A549 treated with Hydrocortisone at 1 μM for 4 hours (cell line): ENCODE measurements at places on chromosomes 11 and 22. TPM values are rescaled to one million over a fixed set of nuclear protein-coding genes. Genes with fewer than 3 reads are reported as not detected.

Gene CALCA
- total RNA-seq: 0.06 to 0.15 TPM in 2 of 5 replicates, not detected in the others

Gene MYRF
- 15.3 to 19.7 TPM (median 18.3 TPM) in 5 replicates for total RNA-seq

Gene POU2AF2
- not detected in 5 replicates for total RNA-seq

Gene PAMR1
- total RNA-seq: 0.03 to 0.05 TPM in 2 of 5 replicates, not detected in the others

Gene BRSK2
- total RNA-seq: 4.9 to 6.6 TPM (median 6.4 TPM) in 5 replicates

Gene FJX1
- 28.2 to 41.0 TPM (median 39.8 TPM) in 5 replicates for total RNA-seq

Gene MS4A15
- total RNA-seq: 0.07 TPM in 1 of 5 replicates, not detected in the others

Gene RASSF10
- 0.90 to 1.2 TPM (median 1.2 TPM) in 5 replicates for total RNA-seq

Gene HOATZ
- total RNA-seq: not detected in 5 replicates

Gene HIPK3
- total RNA-seq: 11.7 to 19.4 TPM (median 16.8 TPM) in 5 replicates

Gene OR6T1
- total RNA-seq: not detected in 5 replicates

Gene EXT2
- total RNA-seq: 54.3 to 61.9 TPM (median 58.4 TPM) in 5 replicates

Gene SOX6
- total RNA-seq: 0.06 to 0.20 TPM (median 0.07 TPM) in 4 of 5 replicates, not detected in the other

Gene APOBEC3F
- 1.8 to 2.6 TPM (median 1.9 TPM) in 5 replicates for total RNA-seq

Gene ARHGAP8
- total RNA-seq: 1.1 to 3.0 TPM (median 2.1 TPM) in 5 replicates

Gene MS4A4A
- not detected in 5 replicates for total RNA-seq

Gene UBQLNL
- total RNA-seq: not detected in 5 replicates

Gene TAF1D
- total RNA-seq: 89.4 to 97.8 TPM (median 95.5 TPM) in 5 replicates

Gene ACR
- total RNA-seq: 0.13 to 0.15 TPM in 2 of 5 replicates, not detected in the others

Gene CHADL
- not detected in 5 replicates for total RNA-seq

Gene BARX2
- not detected in 5 replicates for total RNA-seq

Gene OR52N4
- not detected in 5 replicates for total RNA-seq

Gene FLRT1
- 0.03 to 0.09 TPM (median 0.06 TPM) in 5 replicates for total RNA-seq

Gene GTF2H1
- 34.1 to 41.3 TPM (median 37.7 TPM) in 5 replicates for total RNA-seq

Gene NCAM1
- 0.03 to 0.12 TPM in 2 of 5 replicates, not detected in the others for total RNA-seq

Gene PATE4
- total RNA-seq: not detected in 5 replicates

Gene OR1S1
- total RNA-seq: not detected in 5 replicates

Gene YPEL4
- 0.18 to 0.39 TPM (median 0.28 TPM) in 5 replicates for total RNA-seq

Gene PGA5
- total RNA-seq: not detected in 5 replicates

Gene KIRREL3
- 9.7 to 12.0 TPM (median 10.3 TPM) in 5 replicates for total RNA-seq

Gene MAPK8IP2
- total RNA-seq: 2.8 to 4.1 TPM (median 3.6 TPM) in 5 replicates

Gene MFNG
- 0.70 to 2.6 TPM (median 1.6 TPM) in 5 replicates for total RNA-seq

Gene ART5
- 0.16 to 0.22 TPM (median 0.18 TPM) in 5 replicates for total RNA-seq

Gene CARD10
- 26.3 to 31.6 TPM (median 30.6 TPM) in 5 replicates for total RNA-seq

Gene SCT
- not detected in 5 replicates for total RNA-seq

Gene PNPLA5
- 0.03 to 0.06 TPM in 2 of 5 replicates, not detected in the others for total RNA-seq

Gene JHY
- total RNA-seq: 2.8 to 4.1 TPM (median 3.3 TPM) in 5 replicates

Gene RAG1
- 0.14 to 0.63 TPM (median 0.25 TPM) in 5 replicates for total RNA-seq

Gene SNX32
- 0.06 to 0.11 TPM (median 0.08 TPM) in 3 of 5 replicates, not detected in the others for total RNA-seq

Gene GCAT
- total RNA-seq: 2.8 to 4.3 TPM (median 3.2 TPM) in 5 replicates

Gene EFEMP2
- 0.78 to 1.3 TPM (median 0.94 TPM) in 5 replicates for total RNA-seq

Gene SNX19
- 13.4 to 17.7 TPM (median 15.0 TPM) in 5 replicates for total RNA-seq

Gene MSANTD4
- total RNA-seq: 7.8 to 13.2 TPM (median 9.0 TPM) in 5 replicates

Gene OR5J2
- total RNA-seq: not detected in 5 replicates

Gene SMTNL1
- total RNA-seq: not detected in 5 replicates
